ENCODE measurements at places on chromosomes 5 and 9.

DNA sequence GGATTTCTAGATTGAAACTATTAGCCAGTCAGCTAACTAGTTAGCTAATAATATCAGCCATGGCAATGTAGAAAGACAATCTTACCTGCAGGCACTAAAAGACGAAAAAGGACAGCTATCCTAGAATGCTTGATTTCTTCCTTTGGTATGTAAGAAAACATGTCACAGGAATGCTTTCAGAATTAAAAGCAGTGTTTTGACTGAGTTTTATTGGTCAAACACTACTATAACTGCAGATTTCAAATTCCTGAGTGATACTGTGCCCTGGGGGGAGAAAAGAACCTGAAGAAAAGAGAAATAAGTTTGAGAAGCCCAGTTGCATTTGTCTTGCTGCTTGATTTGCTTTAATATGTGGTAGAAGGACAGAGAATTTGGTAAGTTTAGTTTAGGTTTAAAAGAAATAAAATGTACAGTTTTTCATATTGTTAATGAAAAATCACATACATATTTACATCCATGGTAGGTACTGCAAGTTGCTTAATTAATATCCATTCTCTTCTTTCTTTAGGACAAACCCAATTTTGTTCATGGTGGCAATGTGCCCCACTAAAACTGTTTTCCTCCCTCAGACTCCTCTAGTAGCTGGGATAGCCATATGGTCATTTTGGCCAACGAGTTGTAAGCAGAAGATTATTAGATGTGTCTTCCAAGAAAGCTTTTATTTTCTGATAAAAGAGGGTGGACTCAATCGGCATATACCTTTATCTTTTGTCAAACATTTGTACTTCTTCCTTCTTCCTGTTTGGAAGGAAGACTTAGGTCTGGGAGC, 4.3 kb upstream of the FAM169A start:
- no peak for DNase-seq

DNA sequence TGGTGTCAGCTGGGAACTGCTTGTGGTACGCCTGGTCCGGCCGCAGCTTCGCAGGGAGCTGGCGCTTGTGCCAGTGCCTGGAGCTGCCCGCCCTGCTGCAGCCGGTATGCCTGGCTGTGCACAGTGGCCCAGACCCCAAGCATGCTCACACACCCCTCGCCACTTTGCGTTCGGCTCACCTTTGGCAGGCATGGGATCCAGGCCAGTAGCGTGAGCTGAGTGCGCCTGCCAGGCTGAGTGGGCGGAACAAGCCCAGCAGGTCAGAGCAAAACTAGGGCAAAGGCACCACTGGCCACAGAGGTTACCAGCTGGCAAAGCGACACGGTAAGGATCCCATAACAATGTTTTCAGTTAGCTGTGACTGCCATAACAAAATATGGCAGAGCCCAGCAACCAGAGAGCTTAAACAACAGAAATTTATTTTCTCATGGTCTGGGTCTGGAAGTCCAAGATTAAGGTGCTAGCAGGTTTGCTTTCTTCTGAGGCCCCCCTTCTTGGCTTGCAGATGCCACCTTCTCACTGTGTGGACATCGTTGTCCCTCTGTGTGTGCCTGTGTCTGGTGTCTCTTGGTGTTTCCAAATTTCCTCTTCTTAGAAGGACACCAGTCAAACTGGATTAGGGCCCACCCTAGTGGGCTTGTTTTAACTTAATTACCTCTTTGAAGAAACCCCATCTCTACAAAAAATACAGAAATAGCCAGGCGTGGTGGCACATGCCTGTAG, 61.6 kb downstream of the PSAT1 start:
- no peak for DNase-seq

GRCh38 chr5:159459132-159459627, 128.9 kb upstream of the IL12B start:
- DNase-seq, result no peak

- no peak for DNase-seq
Measured at GRCh38 chr5:1546556-1546955, 22.8 kb upstream of the LPCAT1 start.

DNA sequence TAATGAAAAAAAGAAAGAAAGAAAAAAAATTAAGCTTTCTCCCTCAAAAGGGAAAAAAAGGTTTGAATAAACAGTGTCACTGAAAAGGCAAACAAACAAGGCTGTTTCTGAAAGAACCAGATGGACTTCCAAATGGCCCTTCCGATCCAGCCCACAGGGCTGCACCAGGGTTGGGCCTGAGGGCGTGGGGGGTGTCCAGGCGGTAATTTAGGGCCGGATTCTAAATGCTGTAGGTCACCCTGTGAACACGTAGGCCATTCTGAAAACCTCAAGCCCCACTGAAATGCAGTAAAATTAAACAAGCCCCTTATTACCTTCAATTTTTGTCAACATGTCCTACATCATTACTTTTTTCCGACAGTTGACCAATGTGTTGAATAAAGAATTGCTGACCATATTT, 132.1 kb downstream of the HSD17B3 start:
- no peak for DNase-seq

- DNase-seq, result no peak
Measured at GRCh38 chr9:106891286-106891685, 28.3 kb downstream of the ZNF462 start.

DNA sequence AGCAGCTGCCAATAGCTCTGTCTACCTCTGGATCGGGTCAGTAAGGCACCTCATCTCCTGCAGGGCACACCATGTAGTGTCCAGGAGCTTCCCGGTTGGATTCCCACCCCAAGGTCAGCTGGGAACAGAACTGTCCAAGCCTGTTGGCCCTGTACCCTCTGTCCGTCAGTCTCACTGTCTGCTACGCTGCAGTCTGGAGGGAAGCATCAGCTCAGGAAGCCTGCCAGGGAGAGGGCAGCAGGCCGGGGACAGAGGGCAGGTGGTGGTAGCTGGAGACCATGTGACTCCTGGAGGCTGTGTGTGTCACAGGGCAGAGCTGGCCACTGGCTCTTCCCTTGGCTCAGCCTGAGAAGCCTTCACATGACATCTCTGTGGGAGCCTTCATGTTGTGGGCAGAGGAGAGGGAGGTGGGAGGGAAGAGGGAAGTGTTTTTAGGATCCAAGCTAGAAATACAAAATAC, 134.5 kb downstream of the SEC61B start:
- no peak for DNase-seq

DNA sequence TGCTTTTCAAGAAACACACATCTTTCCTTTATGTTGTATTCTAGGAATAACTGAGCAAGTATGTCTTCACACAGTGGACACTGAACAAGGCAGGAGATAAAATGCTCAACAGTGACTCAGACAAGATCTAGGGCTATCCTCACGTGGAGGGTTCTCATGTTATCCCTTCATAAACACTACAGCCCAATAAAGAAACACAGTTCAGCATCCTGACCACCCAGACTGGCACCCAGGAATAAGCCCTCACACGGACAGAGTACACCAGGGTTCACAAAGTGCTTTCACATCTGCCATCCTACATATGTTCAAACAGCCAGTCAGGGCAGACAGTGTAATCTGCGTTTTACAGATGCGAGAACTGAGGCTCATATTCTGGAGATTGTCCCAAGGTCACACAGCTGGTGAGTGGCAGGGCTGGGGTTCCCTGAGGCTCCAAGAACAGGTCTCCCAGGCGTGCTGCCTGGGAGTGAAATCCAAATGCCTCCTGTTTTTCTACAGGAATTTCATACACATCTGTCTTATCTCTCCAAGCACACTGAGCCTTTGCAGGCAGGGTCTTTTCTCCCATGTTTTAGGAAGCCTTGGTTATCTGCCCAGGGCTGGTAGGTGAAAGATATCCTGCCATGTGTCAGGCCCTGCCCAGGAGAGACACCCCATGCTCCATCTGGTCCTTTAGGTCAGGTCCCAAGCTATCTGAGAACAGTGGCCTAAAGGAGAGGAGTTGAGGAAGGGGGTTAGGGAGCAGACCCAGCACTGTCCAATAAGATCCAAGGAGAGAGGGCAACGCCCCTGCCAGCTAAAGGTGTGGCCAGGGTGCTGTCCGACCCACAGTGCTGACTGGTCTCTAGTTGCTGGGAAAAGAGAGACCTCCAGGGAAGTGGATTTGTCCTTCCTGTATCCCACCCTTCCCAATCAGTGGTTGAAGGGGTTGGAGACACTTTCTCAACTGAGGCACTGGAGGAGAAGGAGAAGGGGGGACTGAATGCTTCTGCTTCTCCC, 47.9 kb upstream of the XPA start:
- no peak for DNase-seq

DNA sequence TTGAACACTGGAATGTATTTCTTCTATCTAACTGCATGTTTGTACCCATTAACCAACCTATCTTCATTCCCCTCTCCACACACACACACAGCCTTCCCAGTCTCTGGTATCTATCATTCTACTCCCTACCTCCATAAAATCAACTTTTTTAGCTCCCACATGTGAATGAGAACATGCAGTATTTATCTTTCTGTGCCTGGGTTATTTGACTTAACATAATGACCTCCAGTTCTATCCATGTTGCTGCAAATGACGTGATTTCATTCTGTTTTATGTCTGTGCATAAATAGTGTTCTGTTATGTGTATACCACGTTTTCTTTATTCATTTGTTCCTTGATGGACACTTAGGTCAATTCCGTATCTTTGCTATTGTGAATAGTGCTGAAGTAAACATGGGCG, 38.7 kb upstream of the CTSL start:
- no peak for DNase-seq

- no peak for DNase-seq
Measured at GRCh38 chr5:40033411-40033810, 608.6 kb upstream of the DAB2 start.

DNA sequence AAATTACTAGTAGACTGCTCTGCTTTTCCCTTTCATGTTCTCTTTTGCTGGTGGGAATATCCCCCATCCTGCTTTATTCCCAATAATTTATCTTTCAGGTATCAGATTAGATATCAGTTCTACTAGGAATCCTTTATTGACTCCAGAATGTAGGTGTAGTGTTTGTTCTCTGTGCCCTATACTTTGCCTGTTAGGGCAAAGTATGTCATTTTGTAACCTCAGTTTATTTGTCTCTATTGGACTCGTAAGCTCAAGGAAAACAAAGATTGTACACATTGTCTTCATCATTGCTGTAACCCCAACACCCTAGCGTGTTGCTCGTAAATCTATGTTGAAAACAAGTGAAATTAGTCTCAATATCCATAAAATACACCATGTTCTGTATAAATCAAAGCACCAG, 190.5 kb downstream of the COMMD10 start:
- DNase-seq, result no peak

DNA sequence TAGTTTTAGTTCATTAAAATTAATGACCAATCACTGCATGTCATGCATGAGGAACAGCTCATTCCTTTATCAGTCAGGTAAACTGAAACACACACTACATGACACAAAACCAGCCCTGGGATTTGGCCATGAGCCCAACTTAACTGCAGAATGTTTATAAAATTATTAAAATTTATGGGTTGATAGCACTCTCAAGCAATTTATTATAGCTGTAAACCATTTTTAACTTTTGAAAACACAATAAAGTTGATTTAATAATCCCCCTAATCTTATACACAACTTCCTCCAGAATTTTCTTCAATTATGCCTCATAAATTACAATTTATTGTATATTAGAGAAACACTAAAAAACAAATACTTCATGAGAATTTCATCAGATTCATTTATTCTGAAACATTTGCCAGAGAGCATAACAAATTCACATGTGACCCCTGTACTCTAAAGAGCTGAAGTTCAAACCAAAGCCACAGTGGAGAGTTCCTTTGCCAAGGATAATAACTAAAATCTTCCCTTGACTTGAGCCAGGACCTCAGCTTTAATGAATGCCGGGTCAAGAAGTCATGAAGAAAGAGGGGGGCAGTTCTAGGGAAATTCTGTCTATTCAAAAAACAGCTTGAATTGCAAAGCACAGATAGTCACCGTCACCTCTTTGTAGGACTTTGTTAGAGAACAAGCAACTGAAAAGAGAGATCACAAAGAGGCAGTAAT, 763.7 kb upstream of the GRAMD2B start:
- DNase-seq, result no peak

GRCh38 chr9:116959809-116960208, 272.7 kb downstream of the TRIM32 start:
- no peak for DNase-seq

GRCh38 chr9:99748676-99749075, 73.0 kb upstream of the NR4A3 start:
- no peak for DNase-seq

- no peak for DNase-seq
Measured at GRCh38 chr5:146589028-146589345, 73.0 kb upstream of the GPR151 start.

DNA sequence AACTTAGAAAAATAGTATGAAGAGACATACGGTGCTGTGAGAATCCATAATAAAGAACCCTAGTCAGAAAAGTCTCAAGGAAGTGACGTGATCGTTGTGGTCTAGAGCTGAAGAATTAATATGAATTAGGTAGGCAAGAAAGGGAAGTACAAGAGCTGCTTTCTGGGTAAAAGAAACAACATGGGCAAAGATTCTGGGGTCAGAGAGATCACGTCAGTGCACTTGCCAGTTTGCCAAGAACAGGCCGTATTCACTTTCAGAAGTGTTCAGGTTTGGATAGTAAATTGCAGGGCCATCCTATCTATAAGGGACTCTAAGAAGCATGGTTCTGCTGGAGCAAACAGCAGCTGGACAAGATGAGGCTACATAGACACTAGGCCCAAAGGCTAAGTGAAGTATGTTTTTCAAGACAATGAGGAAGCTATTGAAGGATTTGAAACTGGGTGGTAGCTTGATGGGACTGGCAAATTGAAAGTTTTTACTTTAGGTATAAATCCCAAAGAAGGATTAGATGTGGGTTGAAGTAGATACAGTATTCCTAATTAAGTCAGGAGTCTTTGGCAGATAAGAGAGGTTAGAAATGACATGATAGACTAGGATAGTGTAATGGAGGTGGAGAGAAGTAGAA, 4.8 kb upstream of the CHD1 start:
- no peak for DNase-seq

DNA sequence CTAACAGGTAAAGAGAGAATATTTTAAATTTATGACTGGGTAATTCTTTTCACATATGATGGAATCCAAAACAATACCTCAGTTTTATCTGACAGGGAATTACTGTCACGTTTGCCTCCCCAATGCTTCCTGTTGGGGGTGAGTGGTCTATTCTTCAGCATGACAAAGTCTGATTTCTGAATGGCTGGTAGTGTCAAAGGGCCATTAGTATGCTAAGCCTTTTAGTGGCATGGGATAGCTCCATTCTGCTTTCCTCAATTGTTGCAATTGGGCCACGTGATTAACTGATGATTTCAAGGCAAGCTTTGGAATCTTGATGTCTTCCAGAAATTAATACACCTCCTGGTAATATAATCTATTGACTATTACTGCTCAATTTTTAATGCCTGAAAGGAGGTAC, 14.7 kb upstream of the NDUFS4 start:
- DNase-seq, result no peak

DNA sequence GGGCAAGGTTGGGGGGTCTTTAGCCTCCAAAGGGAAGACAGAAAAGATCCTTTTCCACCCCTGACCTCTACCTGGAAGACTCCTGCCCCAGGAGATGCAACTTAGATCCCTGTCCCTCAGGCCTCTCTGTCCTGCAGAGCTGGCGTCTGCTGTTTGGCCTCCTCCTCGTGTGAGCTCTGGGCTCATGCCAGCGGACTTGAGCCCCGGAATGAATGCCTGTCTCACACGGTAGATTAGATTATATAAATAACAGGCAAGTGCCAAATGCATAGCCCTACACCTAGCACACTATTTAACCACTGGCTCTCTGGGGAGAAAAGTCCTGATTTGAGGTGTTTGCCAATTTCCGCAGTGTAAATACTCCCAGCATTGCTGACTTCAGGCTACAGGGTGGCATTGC, 1.4 kb upstream of the WNK2 start:
- no peak for DNase-seq

All from NCI-H187 treated with DMSO at 0.1 percent for 48 hours (cell line).